ENCODE measurements at places on chromosomes 4 and X.

GRCh38 chr4:137794764-137795254, 262.5 kb upstream of the PCDH18 start:
- no peak for DNase-seq

DNA sequence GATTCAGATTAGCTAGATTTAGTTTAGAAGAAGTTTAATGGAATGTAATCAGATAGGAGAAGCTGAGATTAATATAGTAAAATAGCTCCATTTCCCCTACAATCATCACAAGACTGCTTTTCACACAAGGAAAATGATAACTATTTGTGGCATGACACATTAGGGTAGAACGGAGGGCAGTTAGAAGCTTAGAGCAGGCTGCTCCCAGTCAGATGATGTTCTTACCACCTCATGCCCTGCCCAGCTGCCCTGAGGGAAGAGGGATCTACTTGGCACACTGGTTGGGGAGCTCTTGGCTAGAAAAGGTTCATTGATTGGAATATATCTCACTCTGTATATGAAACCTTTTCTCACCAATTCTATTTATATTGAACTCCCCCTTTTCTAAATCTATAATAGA, 180.7 kb upstream of the IL15 start:
- DNase-seq, result no peak

GRCh38 chr4:54085284-54085683, 14.7 kb upstream of the GSX2 start:
- DNase-seq, result peak; percentile 62

DNA sequence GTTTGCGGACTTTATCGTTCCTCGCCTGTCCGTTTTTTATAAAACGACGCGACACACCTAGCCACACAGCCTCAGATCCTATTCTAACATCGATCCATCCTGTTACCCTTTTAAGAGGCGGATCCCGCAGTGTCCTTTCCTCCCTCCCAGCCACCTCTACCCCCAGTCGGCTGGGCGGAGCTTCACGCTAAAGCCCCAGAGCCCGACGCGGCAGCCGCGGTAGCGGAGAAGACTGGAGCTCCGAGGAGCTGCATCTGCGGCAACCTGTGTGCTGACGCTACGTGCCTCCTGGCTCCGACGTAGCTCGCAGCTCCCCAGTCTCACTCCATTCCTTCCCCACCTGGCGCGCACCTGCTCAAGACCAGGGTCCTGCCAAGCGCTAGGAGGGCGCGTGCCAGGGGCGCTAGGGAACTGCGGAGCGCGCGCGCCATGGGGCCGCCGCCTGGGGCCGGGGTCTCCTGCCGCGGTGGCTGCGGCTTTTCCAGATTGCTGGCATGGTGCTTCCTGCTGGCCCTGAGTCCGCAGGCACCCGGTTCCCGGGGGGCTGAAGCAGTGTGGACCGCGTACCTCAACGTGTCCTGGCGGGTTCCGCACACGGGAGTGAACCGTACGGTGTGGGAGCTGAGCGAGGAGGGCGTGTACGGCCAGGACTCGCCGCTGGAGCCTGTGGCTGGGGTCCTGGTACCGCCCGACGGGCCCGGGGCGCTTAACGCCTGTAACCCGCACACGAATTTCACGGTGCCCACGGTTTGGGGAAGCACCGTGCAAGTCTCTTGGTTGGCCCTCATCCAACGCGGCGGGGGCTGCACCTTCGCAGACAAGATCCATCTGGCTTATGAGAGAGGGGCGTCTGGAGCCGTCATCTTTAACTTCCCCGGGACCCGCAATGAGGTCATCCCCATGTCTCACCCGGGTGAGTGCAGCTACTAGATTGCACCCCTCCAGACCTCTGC, at the start of gene RNF128:
RNF128 (plus strand) TSS at position 217 of the 953 bp plus-strand sequence; CDS start at position 430, 213 bp downstream.
- DNase-seq, result peak; percentile 20

DNA sequence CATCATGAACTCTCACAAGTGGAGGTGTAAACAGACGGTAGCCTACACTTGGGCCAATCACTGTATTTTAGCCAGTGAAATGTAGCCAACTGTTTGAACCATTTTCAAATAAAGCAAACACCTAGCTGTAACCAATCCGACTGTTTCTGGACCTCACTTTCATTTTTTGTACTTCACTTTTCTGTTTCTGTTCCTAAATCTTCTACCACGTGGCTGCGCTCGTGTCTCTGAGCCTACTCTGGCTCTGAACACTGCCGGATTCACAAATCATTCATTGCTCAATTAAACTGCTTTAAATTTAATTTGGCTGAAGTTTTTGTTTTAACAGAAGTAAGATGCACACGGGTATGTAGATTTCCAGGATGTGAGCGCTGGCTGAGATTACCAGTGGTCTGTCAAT, 319.1 kb downstream of the RAPGEF2 start:
- DNase-seq, result no peak

DNA sequence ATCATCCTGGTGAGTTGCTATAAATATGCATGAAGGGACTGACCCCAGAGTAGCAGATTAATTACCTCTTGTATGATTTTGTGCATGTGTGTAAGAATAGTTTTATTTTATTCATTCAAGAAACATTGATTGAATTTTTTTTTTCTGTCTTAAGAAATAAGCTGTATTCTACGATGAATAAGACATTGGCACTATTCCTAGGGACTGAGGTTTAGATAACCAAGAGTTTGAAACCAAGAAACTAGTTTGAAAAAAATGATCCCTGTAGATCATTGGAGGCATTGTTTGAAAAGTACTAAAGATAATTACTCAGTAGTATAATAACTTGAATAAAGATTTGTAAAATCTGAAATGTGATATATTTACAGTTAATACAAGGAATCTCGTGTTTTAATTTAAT, 1086.9 kb downstream of the PCDH7 start:
- no peak for DNase-seq

GRCh38 chr4:102139932-102140331, 205.3 kb downstream of the SLC39A8 start:
- no peak for DNase-seq

DNA sequence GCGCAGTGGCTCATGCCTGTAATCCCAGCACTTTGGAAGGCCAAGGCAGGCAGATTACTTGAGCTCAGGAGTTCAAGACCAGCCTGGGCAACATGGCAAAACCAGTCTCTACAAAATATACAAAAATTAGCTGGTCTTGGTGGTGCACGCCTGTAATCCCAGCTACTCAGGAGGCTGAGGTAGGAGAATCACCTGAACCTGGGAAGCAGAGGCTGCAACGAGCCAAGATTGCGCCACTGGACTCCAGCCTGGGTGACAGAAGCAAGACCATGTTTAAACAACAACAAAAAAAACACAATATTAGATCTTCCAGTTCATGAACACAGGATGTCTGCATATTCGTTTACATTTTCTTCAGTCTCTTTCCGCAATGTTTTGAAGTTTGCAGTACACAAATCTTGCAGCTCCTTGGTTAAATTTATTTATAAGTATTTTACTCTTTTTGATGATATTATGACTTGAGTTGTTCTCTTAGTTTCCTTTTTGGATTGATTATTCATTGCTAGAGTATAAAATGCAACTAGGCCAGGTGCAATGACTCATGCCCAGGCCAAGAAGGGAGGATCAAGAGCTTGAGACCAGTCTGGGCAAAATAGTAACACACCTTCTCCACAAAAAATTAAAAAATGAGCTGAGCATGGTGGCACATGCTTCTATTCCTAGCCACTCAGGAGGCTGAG, 30.4 kb upstream of the ABCG2 start:
- no peak for DNase-seq

DNA sequence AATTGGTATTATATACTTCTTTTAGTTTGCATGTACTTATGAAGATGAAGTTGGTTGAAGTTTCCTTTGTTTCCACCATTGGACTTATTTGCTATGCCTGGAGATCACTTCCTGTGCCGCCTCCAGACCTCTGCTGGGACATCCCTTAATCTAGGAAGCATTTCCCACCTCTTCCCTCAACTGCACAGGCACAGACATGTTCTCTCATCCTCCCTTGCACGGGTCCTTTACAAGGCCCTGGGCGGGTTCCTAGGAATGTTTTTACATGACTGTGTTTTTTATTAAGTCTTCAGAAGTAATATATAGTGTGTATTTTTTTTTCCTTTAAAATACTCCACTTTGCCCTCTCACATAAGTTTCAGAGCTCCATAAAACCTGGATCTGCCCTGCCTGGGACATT, 51.0 kb downstream of the TMEM131L start:
- DNase-seq, result no peak

GRCh38 chr4:14580061-14580460, 422.2 kb upstream of the CPEB2 start:
- DNase-seq, result no peak

GRCh38 chr4:22241415-22241814, 274.5 kb downstream of the ADGRA3 start:
- no peak for DNase-seq

Measured in occipital lobe (tissue), 3 donors.